Memory B cell (primary cell): ENCODE measurements at places on chromosomes 7 and 10.

- no peak for DNase-seq
Observed at GRCh38 chr10:100963826-100964225, 5.5 kb upstream of the SEMA4G start.

GRCh38 chr10:135601-136464, 578 bp downstream of the ZMYND11 start:
- peak; percentile 70 for DNase-seq

GRCh38 chr7:95511716-95512260, 26.0 kb downstream of the ASB4 start:
- peak; percentile 69 for DNase-seq

GRCh38 chr7:75994388-75995051, at the start of gene TMEM120A:
TMEM120A (minus strand) TSS chr7:75994595; CDS start chr7:75994570, 25 bp downstream.
- DNase-seq: peak; percentile 86

GRCh38 chr7:4200546-4201094, 481.5 kb upstream of the FOXK1 start:
- no peak for DNase-seq

- no peak for DNase-seq
Observed at GRCh38 chr10:33087922-33088321, 129.9 kb upstream of the ITGB1 start.

DNA sequence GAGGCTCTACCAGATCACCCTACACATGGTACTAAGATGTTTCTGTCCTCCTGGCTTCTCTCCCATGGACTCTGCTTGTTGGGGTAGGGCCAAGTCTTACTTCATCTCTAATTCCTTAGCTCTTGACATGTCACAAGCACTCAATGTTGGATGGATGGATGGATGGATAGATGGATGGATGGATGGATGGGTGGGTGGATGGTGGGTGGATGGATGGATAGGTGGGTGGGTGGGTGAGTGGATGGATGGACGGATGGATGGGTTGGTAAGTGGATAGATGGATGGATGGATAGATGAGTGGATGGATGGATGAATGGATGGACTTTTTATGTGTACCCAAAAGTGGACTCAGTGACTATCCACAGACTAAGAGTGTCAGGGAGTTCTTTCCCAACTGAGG, 28.5 kb downstream of the HSPA12A start:
- no peak for DNase-seq
